NCI-H2107 (cell line): ENCODE measurements at places on chromosomes 3 and 15.

DNA sequence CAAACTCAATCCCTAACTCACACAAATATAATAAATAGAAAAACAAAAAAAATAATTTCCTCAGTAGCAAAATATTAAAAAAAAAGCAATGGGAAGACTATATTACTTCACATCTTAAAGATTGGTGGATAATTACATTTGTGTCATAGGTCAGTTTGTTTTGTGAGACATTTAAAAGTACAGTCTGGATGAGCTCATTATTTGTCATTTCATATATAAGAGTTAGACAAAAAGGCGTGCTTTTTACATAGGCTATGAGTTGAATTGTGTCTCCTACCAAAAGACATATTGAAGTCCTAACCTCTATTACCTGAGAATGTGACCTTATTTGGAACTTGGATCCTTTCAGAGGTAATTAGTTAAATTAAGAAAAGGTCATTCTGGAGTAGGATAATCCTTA, 710.1 kb upstream of the CBLB start:
- no peak for DNase-seq

GRCh38 chr15:72110355-72110754, 7.6 kb downstream of the MYO9A start:
- DNase-seq: no peak

GRCh38 chr15:75067123-75067830, 43.9 kb downstream of the PPCDC start:
- no peak for DNase-seq

DNA sequence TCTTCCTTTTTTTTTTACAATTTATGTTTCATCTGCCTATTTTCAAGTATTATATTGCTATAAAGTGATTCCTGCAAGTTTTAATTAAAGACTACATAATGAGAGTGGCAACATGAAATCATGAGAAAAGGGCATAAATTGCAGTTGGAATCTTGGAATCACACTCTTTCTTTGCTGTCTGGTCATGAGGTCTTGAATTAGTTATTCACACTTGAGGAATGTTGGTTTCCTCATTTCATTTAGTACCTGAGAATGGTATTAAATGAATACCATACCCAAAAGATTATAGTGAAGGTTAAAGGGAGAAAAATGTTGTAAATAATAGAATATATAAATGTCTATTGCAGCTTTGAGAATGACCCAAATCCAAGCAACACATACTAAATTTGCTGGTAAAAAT, 25.8 kb upstream of the CNTN3 start:
- DNase-seq: no peak

- no peak for DNase-seq
Measured at GRCh38 chr3:174862666-174863065, 3.5 kb downstream of the NAALADL2 start.

- DNase-seq: no peak
Measured at GRCh38 chr3:179038216-179038898, 33.3 kb downstream of the ZMAT3 start.

DNA sequence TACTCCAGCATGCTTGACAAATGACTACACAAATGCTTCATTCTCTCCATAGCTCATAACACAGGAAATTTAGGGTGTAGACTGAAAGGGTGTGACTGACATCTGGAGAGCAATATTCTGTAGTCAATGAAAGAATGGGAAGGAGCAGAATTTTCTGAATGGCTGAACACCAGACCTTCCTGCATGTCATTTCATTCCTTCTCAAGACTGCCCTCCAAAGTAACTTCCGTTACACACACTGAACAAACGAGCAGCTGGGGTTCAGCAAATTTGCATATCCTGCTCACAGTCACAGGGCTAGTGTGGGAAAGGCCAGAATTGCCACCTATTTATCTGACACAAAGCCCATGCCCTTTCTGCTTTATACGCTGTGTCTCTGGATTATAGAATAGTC, 325.0 kb upstream of the CFAP20DC start:
- no peak for DNase-seq

DNA sequence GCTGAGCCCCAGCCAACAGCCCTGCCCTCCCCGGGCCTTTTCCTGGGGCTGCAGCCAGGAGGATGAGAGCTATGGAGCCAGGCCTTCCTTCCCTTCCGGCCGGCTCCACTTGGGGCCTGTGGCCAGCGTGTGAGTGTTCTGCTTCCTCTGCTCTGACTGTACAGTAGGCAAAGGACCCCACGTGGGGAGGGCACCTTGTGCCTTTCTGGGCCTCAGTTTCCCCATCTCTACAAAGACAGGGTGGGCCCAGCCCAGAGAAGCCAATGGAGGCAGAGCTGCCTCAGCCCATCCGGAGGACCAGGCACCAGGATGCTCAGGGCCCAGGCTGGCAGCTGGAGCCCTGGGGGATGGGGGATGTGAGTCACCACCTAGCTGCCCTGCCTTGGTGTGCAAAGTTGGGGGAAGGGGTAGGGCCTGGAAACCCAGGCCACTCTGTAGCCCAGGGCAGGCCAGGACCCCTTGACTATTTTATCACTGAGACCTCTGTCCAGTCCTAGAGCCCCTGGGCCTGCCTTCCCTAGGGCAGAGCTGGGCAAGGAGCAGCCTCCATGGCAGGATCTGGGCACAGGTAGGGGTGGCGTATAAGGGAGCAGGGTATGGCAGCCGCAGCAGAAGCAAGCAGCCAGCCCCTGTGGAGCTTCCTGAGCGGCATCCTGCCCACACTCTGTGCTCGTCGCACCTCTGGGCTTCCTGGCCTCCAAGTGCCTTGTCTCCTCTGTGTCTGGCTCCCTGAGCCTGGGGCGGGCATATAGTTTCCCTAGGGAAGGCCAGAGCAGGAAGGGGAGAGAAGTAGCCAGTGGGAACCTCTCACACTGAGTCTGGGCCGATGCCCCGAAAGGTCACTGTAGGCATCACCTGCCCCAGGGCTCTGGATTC, 1.8 kb downstream of the PSTPIP1 start:
- DNase-seq: no peak

GRCh38 chr15:67827562-67828277, 2.4 kb downstream of the SKOR1 start:
- no peak for DNase-seq

- DNase-seq: peak; percentile 23
Measured at GRCh38 chr15:91787198-91787597, 66.3 kb upstream of the SLCO3A1 start.

GRCh38 chr3:36393563-36393962, 13.3 kb downstream of the STAC start:
- DNase-seq: no peak

DNA sequence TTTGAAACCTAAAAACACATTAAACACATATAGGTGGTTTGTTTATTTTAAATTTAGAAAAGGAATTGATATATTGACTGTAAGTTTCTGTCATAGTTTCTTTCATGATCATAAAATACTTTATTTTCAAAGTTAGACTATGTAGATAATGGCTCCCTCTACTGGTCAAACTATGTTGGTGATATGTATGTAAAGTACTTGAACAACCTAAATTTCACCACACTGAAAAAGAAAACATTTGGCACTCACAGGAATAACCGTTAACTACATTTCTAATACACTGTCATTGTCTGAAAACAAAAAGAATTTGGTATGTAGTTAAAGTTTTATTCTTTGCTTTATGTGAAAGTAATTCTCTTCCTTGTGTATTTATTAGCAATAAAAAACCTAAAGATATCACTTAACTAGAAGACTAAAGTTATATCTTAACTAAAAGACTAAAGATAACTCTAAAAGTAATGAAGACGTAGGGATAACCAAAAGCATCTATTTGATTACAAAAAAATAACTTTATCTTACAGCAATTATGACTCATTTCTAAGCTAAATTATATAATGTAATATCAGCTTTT, 427.5 kb downstream of the VGLL3 start:
- DNase-seq: peak; percentile 52

DNA sequence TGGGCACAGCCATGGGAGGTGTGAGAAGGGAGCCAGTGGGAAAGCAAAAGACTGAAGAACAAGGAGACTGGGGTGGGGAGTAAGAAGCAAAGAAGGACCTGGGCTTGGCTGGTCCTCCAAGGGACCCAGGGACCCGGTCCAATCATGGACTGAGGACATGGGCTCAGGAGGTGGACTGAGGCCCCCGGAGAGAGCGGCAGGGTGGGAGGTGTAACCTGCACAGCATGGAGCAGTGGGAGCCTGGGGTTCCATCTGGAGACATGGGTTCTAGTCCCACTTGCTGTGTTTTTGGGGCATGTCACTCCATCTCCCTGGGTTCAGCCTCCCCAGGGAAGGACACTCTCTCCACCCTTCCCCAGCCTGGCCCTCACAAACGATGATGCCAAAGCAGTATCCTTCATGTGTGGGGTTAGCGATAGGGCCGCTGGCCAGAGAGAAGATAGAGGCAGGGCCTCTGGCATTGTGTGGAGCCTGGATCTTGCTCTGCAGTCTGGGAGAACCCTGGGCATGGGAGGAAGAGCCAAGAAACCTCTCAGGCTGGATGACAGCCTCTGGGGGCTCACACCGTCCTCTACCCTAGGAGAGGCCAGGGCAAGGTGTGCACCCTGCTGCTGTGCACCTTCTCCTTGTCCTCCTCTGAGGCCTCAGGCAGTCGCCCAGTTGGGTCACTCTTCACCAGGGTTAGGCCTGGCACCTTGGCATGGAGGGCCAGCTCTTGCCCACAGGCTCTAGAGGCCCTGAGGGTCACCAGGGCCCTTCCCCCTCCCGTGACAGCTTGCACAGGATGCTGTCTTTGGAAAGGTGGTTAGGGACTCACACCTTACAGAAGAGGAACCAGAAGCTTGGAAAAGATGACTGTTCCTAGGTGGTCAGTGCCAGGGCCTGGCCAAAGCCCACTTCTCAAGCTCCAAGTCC, 26.0 kb downstream of the FBXW12 start:
- DNase-seq: no peak

DNA sequence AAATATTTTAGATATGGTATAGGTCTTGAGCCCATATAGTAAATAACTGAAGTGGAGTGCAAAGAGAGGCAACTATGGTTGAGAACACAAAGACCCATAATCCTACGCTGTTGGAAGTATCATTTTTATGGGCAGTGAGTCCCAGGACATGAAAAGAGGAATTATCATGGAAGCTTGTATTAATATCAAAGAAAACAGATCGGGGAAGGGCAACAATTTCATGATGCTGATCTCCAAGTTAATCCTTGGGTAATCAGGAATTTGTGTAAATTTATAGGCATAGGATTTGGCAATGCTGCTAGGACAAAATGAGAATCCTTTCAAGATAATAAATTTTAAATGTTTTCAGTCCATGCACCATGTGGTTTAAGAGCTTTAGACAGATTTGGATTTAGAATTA, 40.2 kb upstream of the PYDC2 start:
- DNase-seq: no peak

DNA sequence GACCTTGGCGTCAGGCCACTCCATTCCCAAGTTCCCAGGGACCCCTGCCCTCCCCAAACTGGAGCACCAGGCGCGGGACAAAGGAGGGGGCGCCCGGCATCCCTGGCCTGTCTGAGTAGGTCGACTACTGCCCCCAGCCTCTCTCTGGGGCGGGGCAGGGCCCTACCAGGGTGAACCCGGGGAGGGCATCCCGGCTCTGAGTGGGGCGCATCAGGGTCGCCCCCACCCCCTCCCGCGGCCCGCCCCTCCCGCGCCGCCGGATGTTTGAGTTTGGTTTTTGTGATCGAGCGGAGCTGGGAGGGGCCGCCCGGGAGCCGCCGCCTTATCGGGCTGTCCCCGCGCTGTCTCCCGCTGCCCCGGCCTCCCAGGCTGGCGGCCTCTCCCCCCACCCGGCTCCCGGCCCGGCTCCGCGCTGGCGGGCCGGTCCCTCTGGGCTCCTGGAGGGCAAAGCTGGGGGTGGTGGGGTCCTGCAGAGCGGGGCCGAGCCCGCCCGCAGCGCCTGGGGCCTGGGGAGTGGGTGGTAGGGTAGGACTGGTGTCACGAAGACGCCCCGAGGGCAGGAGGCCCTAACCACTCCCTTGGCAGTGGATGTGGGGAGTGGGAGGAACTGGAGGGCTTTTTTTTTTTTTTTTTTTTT, 47.2 kb upstream of the SMAD6 start:
- no peak for DNase-seq

GRCh38 chr3:23071758-23072157, 131.4 kb upstream of the UBE2E2 start:
- no peak for DNase-seq

GRCh38 chr3:48738926-48739616, 22.1 kb upstream of the IP6K2 start:
- no peak for DNase-seq
